ENCODE measurements at places on chromosomes 7 and 10. TPM values are rescaled to one million over a fixed set of nuclear protein-coding genes. Genes with fewer than 3 reads are reported as not detected.

Gene HOXA4
- total RNA-seq, result 2.0 TPM

Gene TBC1D12
- total RNA-seq, result 15.5 TPM

Gene TLL2
- 0.13 TPM for total RNA-seq

Gene CNOT4
- 17.5 TPM for total RNA-seq

Gene PON1
- not detected for total RNA-seq

Gene DHTKD1
- 12.9 TPM for total RNA-seq

Gene FOXI2
- total RNA-seq, result not detected

Gene HDAC9
- 39.9 TPM for total RNA-seq

Gene ACTR3C
- 0.13 TPM for total RNA-seq

Gene IL15RA
- total RNA-seq, result 5.0 TPM

Gene HMX3
- not detected for total RNA-seq

Gene GNGT1
- total RNA-seq, result not detected

Gene C7orf57
- not detected for total RNA-seq

Gene GHRHR
- total RNA-seq, result not detected

Gene SPDYE6
- total RNA-seq, result not detected

Gene MYH16
- not detected for total RNA-seq

Gene SPDYE2
- total RNA-seq, result not detected

Gene HOXA11
- total RNA-seq, result 0.13 TPM

Gene SMURF1
- 33.0 TPM for total RNA-seq

Gene PHKG1
- total RNA-seq, result 1.3 TPM

Gene FOXL3
- total RNA-seq, result not detected

Gene SLC25A13
- total RNA-seq, result 10.3 TPM

Gene FAM149B1
- 42.3 TPM for total RNA-seq

Gene APBB1IP
- 0.26 TPM for total RNA-seq

Gene ARHGEF5
- 2.0 TPM for total RNA-seq

Gene C10orf62
- not detected for total RNA-seq

Gene FAM25C
- not detected for total RNA-seq

Gene GGCT
- total RNA-seq, result 17.7 TPM

Gene GTF2IRD1
- 18.9 TPM for total RNA-seq

Gene PROSER2
- 1.9 TPM for total RNA-seq

Gene EMX2
- not detected for total RNA-seq

Gene CELF2
- 18.1 TPM for total RNA-seq

Gene OR2A5
- not detected for total RNA-seq

Gene TSPAN12
- 5.2 TPM for total RNA-seq

Gene AGAP5
- total RNA-seq, result 4.8 TPM

Gene TRPV5
- total RNA-seq, result not detected

Gene CC2D2B
- total RNA-seq, result 0.07 TPM

Gene VAX1
- not detected for total RNA-seq

Gene KCNIP2
- total RNA-seq, result 1.5 TPM

Gene CARD11
- not detected for total RNA-seq

Gene SEMA3E
- 0.13 TPM for total RNA-seq

Gene ADRB1
- total RNA-seq, result not detected

Gene ZNF92
- 2.5 TPM for total RNA-seq

Gene WEE2
- not detected for total RNA-seq

Gene GRM3
- total RNA-seq, result not detected

Gene GPER1
- 3.2 TPM for total RNA-seq

Gene GSAP
- total RNA-seq, result 4.2 TPM

Gene CPN1
- not detected for total RNA-seq

Gene TMEM176A
- not detected for total RNA-seq

Gene GRID1
- 0.46 TPM for total RNA-seq

Gene AKR1C3
- total RNA-seq, result 74.1 TPM

Gene MMS19
- 63.9 TPM for total RNA-seq

Gene FEZF1
- not detected for total RNA-seq
